Inflammatory macrophage treated with lipopolysaccharide for 1 hour (primary cell): ENCODE measurements at places on chromosomes 1 and 21.
A peak's percentile ranks its signal among the peaks of the same experiment; 100 is the strongest.

DNA sequence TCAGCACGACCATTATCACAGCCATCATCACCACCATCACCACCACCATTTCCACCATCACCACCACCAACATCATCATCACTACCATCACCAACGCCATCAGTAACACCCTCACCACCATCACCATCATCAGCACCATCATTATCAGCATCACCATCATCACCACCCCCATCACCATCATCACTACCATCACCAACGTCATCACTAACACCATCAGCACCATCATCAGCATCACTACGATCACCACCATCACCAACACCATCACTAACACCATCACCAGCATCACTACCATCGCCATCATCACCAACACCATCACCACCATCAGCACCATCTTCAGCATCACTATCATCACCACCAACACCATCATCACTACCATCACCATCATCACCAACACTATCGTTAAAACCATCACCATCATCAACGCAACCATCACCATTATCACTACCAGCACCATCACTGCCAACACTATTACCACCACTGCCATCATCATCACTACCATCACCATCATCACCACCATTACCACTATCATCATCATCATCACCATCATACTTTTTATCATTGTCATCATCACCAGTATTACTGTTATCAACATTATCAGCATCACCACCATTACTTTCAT, 1.3 kb downstream of the TAS1R2 start:
- DNase-seq, result no peak

DNA sequence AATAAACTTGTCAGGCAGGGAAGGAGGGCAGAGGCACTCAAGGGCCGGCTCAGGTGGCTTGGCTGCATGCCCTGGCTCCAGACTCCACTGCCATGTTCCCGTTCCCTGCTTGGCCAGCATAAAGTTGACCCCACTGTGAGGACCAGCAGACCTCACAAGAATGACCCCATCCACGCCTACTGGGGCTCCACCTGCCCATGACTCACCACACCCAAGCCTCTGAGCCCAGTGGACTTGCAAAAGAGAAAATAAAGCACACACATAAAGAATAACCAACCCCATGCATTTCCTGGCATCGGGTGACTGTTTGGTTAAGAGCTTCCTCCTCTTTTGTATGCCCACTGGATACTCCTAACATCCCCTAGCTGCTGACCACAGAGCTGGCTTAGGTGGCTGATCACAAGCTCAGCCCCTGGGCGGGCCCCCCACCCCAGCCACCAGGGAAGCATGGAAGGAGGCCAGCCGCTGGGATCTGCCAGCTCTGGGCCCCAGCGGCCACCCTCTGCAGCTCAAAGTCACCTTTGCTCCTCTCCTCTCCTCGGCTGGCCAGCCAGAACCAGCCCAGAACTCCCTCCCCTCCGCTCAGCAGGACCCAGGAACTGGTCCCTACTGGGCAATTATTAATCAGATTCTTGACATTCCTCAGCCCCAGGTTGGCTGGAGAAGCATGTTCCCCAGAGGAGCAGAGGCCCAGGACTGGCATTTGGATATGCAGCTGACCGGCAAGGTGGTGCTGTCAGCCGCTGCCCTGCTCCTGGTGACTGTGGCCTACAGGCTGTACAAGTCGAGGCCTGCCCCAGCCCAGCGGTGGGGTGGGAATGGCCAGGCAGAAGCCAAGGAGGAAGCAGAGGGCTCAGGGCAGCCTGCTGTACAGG, at the start of gene KLHDC7A:
Gene KLHDC7A (plus strand): TSS at position 616 of the 875 bp plus-strand sequence. CDS start 52 bp downstream, at position 668.
- no peak for DNase-seq

DNA sequence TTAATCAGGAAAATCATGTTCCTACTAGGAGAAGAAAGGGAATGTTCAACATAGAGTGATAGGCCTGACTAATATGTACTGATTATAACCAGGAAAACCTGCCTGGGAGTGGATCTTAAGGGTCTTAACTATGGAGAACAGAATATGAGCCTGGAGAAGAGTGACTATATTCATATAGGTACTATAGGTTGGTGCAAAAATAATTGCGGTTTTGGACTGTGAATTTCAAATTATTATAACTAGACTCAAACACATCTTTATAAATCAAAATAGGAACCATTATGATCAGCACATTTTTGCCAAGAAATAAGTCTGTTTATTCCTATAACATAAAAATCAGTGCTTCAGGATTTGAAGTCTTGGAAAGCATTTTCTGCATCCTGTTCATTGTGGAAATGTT, 189.8 kb upstream of the ADAMTS5 start:
- no peak for DNase-seq

DNA sequence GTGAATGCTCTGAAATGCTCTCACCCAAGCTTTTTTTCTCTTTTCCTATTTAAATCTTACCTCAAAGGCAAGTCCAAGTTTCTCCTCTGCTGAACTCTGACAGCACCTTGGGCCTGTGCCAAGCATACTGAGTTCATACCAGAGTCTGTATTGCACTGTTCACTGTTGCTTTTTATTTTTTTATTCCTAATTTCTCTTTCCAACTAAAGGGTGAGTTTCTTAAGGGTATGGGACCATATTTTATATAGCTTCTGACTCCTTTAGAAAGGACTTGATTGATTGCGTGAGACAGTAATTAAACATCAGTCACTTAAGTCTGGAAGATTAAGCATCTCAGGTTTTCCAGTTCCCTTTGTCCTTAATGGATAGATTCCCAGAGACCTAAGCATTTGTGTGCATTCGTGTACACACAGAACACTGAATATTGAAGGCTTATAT, 69.9 kb downstream of the CACHD1 start:
- no peak for DNase-seq

GRCh38 chr1:232428786-232429530, 201.0 kb downstream of the SIPA1L2 start:
- no peak for DNase-seq

DNA sequence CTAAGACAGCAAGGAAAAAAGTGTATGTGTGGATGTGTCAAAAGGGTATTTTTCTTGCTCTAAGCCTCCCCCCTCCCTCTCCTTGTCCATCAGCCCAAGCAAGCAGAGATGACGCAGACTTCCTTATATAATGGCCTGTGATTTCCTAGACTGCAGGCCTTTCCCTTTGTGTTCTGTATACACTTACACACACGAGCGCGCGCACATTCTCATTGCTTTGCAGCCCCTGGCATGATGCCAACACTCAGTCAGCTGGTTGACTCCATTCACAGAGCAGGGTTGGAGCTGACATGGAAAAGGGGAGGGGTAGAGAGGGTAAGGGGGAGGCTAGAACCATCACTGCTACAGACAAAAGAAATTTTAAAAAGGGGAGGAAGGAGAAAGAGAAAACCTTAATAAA, 41.8 kb downstream of the GATAD2B start:
- peak; percentile 93 for DNase-seq

DNA sequence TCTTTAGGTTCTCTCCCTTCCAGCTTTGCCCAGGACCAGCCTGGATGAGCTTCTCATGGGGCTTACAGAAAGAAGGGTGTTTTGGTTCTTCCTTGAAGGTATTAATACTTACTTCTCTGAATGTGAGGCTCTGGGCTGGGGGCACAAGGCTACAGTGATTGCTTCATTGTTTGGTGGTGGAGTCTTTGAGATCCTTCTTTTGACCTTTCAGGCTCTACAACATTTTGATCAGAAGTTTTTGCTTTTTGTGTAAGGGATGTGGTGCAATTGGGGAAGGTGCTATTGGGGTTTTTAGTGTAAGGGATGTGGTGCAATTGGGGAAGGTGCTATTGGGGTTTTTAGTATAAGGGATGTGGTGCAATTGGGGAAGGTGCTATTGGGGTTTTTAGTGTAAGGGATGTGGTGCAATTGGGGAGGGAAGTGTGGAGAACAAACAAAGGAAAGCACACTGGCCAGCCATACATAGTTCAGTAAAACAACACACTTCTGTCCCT, 103.6 kb upstream of the IVNS1ABP start:
- peak; percentile 54 for DNase-seq

- no peak for DNase-seq
Measured at GRCh38 chr1:87473203-87473661, 144.6 kb downstream of the LMO4 start.

DNA sequence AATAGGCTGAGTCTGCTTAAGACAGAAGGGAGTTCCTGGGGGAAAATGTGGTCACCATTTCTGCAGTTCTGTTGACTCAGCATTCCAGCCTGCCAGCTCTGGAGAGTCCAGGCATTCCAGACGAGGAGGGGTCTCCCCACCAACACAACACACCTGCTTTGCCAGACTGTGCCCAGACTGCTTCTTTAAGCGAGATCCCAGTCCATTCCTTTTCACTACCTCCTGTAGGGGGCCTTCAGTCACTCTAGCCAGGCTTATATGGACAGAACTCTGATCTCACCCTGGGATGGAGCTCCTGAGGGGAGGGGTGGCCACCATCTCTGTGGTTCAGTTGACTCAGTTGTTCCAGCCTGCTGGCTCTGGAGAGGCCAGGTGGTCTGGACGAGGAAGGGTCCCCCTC, 48.5 kb downstream of the UBE2U start:
- DNase-seq, result no peak

- DNase-seq, result no peak
Measured at GRCh38 chr21:36732761-36733160, 33.8 kb downstream of the SIM2 start.
